Cerebellar cortex (tissue), 1 donor: ENCODE measurements at places on chromosomes 12 and 14.

GRCh38 chr14:73746520-73747378 lies 32.6 kb upstream of the PNMA1 start:
- no peak for DNase-seq

- DNase-seq = peak; percentile 80
Measured at GRCh38 chr12:130870442-130871285, 1.2 kb upstream of the RAN start.

GRCh38 chr12:89468648-89469326 lies 55.8 kb downstream of the GALNT4 start:
- no peak for DNase-seq

DNA sequence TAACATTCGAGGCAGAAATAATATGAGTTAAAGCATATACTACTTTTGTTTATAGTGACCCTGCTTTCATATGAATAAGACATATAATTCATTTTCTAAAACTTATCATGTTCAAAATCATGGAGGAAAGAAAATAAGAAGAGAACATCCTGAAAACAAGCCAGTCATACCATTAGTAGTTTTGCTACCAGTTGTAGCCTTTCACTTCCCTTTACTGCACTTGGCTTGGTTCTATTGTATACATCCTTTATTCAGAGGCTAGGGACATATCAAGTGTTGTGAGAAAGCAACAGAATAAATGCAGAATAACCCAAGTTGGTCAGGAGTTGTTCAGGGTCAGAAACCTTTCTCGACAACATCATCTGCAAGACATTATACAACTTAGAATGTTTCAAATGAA lies 598.7 kb downstream of the SOX5 start:
- no peak for DNase-seq

DNA sequence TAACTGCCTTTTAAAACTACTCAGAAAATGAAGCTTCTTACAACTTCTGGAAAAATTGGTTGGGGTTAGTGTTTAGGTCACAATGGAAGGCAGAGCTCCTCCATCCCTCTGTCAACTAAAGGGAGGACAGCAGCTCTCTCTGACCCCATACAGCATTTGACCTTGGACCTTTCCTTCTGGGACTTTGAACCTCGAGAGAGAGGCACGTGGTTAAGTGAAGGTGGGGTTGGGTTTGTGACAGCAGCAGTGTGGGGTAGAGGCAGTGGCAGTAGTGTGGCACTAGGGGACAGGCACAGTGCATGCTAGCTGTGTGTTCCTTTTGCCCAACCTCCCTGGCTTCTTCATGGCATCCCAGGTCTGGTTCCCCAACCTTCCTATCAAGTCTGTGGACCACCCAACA lies 9.4 kb upstream of the C12orf75 start:
- DNase-seq = no peak

GRCh38 chr12:59594943-59595500 lies 807 bp upstream of the SLC16A7 start:
- DNase-seq = no peak

DNA sequence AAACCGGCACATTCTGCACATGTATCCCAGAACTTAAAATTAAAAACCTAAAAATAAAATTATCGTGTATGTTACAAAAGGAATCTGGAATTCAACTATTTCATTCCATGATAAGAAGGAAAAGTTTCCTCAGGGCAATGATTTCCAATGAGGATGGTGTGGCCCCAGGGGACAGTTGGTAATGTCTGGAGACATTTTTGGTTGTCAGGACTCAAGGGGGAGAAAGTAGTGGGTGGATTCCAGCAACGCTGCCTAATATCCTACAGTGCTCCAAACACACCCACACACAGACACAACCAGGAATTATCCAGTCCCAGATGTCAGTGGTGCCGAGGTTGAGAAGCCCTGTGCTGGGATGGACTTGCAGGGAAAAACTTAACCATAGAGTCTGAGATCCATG lies 228.3 kb downstream of the TMEM132D start:
- DNase-seq = no peak

DNA sequence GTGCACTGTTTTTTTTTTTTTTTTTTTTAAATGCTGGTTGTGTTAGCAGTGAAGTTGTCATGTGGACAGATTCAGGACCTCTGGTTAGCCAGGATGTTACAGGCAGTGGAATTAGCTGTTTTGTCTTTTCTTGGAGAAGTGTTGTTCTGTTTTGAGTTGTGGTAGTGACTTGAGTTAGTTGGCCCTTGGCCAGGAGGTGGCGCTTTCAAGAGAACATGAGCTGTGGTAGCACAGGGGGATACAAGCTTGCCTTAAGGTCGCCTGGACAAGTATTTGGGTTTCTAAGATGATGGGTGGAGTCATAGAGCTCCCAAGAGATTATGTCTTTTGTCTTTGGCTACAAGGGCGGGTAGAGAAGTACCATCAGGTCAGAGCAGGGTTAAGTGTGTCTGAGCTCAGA lies 33.3 kb upstream of the CCDC198 start:
- DNase-seq = no peak

DNA sequence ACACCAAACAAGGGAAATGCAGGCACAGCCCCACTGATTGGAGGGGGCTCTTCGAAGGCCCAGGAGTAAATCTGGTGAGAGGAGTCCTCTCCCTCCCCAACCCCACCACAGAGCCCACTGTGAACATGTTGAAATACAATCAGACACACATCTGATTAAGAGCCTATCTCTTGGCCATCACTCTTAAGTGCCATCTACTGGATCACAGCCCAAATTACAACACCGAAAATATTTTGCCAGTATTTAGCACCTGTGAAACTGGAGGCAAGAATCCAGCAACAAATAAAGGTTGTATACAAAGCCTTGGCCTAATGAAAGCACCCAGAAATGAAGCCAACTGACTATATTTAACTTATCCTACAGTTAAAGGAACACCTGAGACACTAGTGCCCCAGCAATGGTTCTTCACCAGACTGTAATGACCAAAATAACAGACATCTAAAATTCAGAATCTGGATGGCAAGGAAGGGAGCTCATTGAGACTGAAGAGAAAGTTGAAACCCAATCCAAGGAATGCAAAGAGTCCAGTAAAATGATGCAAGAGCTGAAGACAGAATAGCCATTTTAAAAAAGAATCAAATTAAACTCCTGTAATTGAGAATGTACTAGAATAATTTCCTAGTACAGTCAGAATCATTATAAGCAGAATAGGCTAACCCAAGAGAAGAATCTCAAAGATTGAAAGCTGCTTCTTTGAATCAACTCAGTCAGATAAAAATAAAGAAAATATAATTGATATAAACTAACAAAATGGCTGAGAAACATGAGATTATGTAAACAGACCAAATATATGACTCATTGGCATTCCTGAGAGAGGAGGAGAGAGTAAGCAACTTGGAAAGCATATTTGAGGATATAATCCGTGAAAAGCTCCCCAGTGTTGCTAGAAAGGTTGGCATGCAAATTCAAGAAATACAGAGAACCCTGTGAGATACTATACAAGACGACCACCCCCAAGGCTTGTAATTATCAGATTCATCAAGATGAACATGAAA lies 1117.0 kb downstream of the FLRT2 start:
- DNase-seq = no peak

- DNase-seq = no peak
Measured at GRCh38 chr12:107094183-107094448, 767 bp upstream of the CRY1 start.

DNA sequence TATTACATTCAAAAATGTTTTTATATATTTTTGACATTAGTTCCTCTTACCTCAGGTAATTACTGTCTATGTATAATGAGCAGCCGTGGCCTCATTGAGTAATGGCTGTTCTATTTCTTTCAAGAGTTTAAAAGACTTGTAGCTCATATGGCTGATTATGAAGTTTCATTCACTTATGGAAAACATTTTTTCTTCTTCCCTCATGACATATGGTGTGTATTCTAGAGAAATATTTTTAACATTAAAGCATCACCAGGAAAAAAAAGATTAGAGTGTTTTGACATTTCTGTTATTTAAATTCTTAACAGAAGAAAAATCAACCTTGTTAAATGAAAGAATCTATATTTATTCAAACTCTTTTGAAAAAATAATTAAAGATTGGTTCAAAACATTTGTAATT lies 422.4 kb downstream of the TMEM117 start:
- DNase-seq = no peak

- no peak for DNase-seq
Measured at GRCh38 chr12:87529413-87529812, 499.8 kb downstream of the C12orf50 start.

DNA sequence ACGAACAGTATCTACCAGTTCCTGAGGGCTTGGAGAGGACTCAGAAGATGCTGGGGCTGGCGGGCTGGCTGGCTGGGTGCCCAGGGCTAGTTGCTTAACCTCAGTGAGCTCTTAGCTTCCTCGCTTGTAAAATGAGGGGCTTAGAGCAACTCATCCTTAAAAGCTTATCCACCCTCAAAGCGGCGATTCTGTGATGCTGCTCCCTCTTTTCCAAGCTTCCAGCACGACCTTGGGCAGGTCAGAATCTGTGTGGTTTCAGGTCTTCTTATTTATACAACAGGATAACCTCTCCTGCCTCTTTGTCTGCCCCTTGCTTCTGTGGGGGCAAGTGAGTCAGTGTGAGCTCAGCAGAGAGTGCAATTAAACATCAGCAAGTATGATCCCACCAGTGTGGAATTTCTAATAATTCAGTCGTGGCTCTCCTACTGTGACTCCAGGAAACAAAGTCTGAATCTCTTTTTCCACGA lies 281.8 kb downstream of the KSR2 start:
- peak; percentile 35 for DNase-seq

DNA sequence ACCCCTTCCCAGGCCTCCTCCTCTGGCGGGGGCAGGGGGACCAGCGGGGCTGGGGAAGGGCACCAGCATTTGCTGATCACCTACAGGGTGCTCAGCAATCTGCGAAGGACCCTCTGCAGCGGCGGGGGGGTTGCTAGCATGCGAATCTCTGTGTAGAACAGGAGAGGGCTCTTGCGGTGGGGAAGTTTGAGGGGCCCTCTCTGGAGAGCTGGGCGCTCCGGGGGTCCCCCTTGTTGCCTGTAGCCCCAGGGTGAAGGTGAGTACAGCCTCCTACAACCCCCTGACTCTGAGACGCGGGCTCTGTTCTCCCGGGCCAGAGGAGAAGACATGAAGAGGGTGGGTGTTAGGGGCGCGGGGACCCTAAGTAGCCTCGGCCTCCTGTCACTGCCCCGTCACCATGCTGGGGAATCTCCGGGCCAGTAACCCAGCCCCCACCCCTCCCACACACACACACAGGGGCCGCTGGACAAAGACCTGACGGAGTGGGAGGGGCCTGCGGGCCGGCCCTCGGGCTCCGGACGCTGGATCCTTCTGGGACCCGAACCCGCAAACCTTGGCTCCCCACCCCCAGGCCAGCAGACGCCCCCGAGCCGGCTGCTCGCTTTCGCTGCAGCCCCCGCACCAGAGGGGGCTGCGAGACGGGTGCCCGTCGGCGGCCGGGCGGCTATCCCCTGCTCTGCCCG lies 734 bp downstream of the FIGNL2 start:
- peak; percentile 50 for DNase-seq

GRCh38 chr14:99763527-99764221 lies 29.5 kb upstream of the EML1 start:
- DNase-seq = no peak

- DNase-seq = no peak
Measured at GRCh38 chr14:69325646-69326265, 65.8 kb downstream of the GALNT16 start.

GRCh38 chr12:6318440-6318879 lies 8.0 kb downstream of the PLEKHG6 start:
- DNase-seq = no peak

- no peak for DNase-seq
Measured at GRCh38 chr14:99675382-99675835, 8.7 kb upstream of the CYP46A1 start.

DNA sequence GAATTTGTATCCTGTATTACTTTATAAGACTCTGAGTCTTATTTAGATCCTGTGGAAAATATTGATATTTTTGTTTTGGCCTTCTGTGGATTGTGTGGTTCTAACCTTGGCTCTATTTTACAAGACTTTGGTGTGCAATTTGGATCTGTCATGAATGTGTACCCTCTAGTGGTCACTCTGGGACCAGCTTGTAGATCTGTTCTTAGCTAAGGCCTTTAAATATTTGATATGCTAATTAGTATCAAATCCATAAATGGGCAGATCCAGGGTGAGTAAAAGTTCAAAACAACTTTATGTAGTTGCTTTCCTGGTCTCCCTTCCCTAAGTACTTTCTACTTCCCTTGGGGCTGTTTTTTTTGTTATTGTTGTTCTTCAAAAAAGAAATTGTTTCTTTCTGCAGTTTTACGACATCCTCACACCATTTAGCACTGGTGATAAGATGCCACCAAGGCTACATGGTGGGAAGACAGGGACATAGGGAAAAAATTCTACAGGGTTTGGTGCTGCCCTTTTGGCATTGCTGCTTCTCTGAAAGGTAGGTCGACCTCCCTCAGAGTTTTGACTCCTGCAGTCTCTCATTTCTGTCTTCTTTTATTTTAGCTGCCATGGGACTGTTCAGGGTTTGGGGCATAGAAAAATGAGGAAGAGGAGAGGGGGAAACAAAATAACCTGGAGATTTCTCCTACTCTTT lies 238.5 kb downstream of the GPHN start:
- peak; percentile 26 for DNase-seq

GRCh38 chr14:57420986-57421385 lies 30.6 kb downstream of the NAA30 start:
- no peak for DNase-seq
